Dorsolateral prefrontal cortex (tissue), 122 donors: ENCODE measurements at places on chromosomes 7 and 10.

- no peak for DNase-seq
These were observed 7.6 kb downstream of the FAM53B start for GRCh38 chr10:124736491-124737136.

DNA sequence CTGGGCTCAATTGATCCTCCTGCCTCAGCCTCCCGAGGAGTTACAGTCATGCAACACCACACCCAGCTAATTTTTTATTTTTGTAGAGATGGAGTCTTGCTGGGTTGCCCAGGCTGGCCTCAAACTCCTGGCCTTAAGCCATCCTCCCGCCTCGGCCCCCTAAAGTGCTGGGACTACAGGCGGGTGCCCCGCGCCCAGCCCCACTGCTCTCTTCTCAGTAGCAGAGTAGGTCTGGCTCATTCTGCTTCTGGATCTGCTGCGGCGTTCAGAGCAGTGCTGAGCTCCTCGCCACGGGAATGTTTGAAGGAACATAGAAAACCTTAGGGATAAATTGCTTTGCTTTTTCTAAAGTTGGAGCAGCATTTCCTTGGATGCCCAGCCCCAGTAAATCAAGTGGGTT, 27.4 kb downstream of the WIPI2 start:
- peak; percentile 22 for DNase-seq

GRCh38 chr10:28879246-28879645, 201.9 kb downstream of the BAMBI start:
- no peak for DNase-seq

- no peak for DNase-seq
These were observed 8.2 kb downstream of the MAFK start for GRCh38 chr7:1538544-1539180.

DNA sequence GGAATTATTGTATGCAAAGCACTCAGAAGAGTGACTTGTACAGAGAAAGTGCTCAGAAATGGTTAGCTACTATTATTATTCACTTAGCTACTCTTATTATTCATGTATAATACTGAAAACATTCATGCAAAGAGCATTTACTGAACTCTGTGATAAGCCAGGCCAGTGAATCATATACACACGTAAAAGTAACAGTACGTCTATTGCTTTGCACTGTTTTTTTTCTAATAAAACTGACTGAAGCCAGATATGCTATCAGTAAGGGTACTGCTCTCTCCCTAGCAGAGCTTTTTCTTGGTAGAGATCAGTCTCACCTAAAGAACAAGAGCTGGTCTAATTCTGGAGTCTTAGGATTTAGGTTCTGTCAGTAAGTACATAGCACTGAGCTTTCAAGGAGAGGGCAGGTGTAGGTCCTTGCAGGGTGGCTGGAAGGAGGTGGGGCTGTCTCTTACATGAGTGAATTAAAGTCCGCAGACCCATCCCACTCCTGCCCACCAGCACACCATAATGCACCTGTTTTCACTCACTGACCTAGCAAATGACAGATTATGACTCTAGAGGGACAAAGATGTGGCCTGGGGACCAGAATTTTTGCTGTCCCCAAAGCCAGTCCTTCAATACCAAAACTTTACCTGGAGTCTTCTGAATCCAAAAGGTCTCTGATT, 145.9 kb downstream of the ARID5B start:
- DNase-seq = no peak

GRCh38 chr7:155951554-155952158, 139.4 kb upstream of the SHH start:
- no peak for DNase-seq

DNA sequence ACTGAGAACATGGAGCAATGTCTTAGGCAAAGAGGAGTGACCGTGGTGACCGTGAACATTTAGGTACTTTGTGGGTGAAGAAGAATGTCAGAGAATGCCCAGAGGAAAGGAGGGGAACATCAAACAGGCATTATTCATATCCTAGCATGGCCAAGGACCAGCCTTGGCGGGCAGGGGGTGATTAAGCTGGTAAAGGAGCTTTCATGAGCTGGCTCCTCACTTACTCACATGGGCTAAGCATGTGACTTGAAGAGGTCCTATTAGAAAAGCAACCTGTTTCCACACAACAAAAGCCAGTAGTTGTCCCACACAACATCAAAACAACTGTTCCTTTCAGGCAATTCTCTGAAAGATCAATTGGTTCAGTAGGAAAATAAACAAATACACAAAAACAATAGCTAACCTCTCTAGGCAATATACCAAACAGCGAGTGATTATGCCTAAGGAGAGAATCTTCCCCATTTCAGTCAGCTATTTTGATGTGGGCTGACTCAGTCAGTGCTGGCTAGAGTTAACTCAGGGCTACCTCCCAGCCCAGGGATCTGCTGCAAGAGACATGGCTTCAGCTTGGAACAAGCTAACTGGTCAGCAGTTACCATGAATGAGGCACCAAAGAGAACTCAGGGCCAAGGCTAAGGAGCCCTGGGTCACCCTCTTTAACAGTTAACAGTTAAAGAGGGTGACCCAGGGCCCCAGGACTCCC, 283.5 kb downstream of the ARHGAP12 start:
- no peak for DNase-seq

DNA sequence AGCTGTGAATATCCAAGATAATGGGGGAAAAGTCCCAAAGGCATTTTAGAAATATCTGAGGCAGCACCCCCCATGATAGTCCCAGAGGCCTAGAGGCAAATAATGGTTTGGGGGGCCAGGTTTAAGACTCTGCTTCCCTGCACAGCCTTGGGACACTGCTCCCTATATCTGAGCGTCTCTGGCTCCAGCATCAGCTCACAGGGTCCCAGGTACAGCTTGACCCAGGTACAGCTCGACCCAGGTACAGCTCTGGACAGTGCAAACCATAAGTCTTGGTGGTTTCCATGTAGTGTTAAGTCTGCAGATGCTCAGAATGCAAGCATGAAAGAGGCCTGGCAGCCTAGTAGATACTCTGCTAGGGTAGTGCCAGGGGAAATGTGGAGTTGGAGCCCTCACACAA, 47.0 kb upstream of the VWDE start:
- DNase-seq = no peak
